ENCODE measurements at places on chromosomes 7 and 10.
A peak's percentile ranks its signal among the peaks of the same experiment; 100 is the strongest.

- no peak for DNase-seq
These were observed 35.5 kb downstream of the PFKP start for GRCh38 chr10:3102720-3103427.

DNA sequence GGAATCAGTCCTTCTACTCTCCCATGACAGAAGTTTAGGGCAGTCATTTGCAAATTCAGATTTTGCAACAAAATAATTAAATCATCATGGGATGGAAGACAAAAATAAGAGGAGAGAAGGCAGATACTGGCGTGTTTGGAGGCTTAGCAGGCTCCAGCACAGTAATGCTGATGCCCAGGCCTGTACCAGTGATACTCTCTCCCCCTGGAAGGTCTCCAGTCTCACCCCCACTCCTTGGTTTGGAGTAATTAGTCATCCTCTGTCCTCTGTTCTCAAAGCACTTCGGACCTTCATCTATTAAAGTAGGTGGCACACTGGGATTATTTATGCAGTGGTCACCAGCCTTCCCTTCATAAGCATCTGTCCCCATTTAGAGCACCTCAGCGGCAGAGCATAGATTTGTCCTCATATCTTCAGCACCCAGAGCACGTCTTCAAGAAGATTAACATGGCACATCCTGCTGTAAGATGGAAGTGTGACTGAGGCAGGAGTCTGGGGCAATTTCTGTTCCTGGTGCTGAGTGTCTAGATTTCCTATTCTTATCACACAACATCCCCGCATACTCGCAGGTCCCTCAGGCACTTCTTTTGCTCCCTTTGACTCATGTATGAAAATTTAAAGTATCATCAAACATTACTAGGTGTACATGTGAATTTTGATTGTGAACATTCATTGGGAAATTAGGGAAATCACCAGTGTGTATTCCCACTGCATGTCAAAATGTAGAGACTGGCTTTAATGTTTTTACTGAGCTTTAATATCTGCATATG, 31.3 kb upstream of the TRIL start:
- no peak for DNase-seq

- DNase-seq = no peak
These were observed 71.2 kb upstream of the CARD11 start for GRCh38 chr7:3114917-3115316.

DNA sequence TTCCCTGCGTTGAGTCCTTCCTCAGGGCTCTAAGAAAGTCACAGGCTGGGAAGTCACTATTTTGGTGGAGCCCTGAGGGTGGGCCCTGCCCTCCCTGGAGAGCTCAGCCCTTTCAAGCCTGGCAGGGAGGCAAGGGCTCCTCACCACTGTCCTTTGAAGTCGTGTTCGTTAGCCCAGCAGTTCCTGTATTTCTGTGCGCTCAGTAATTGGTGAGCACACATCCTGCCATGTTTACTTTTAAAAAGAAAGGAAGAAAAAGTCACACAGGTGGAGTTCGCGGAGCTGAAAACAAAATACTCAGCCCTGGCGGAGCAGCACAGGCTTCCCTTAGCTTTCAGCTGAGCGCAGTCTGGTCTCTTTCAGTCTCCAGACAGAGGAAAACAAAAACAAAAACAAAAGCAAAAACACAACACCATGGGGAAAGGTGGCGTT, 37.1 kb downstream of the PRKCQ start:
- peak; percentile 27 for DNase-seq

Measured in NB4 (cell line).